ENCODE measurements at places on chromosomes 2 and 18.

- no peak for DNase-seq
Measured at GRCh38 chr2:43605851-43606250, 10.0 kb upstream of the THADA start.

- no peak for DNase-seq
Measured at GRCh38 chr18:69840001-69840400, 107.7 kb downstream of the CD226 start.

GRCh38 chr2:237121321-237121720 is 35.6 kb downstream of the COPS8 start:
- DNase-seq = peak; percentile 36

DNA sequence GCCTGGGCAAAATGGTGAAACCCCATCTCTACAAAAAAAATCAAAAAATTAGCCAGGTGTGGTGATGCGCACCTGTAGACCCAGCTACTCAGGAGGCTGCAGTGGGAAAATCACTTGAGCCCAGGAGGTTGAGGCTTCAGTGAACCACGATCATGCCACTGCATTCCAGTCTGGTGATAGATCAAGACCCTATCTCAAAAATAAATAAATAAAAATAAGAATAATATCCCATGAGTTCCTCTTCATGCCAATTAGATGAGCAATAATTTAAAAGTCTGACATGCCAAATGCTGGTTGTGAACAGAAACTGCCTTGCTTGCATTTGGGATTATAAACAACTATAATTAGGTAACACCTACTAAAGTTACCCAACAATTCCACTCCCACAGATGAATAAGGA is 22.1 kb upstream of the ANKRD44 start:
- DNase-seq = no peak

GRCh38 chr2:112518807-112519206 is 23.5 kb upstream of the POLR1B start:
- no peak for DNase-seq

- DNase-seq = peak; percentile 33
Measured at GRCh38 chr2:120867290-120868241, 131.9 kb downstream of the GLI2 start.

DNA sequence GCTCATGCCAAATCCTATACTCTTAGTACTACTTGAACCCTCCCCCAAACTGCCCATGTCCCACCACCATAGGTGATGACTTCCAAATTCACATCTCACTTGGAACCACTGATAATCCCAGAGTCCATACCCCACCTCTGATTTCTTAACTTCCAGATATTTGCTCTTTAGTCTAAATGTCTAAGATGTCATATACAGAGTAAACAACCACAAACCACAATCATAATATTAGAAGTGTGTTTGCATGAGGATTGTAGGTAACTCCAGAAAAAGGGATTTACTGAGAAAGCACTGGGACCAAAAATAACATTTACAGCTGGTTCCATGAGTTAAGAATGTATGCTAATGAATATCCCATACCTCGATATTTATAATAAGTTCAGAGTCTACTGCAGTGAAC is 146.2 kb downstream of the ZNF385B start:
- no peak for DNase-seq

DNA sequence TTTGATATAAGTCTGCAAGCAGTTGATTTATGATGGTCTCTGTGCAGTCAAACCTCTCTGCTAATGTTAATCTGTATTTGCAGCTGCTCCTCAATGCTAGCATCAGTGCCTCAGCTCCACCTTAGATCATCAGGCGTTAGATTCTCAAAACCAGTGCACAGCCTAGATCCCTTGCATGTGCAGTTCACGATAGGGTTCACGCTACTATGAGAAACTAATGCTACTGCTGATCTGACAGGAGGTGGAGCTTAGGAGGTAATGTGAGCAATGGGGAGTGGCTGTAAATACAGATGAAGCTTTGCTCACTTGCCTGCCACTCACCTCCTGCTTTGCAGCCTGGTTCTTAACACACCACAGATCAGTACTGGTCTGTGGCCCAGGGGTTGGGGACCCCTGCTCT is 18.4 kb downstream of the RBKS start:
- no peak for DNase-seq

- DNase-seq = no peak
Measured at GRCh38 chr2:70300771-70301343, 1.0 kb downstream of the FAM136A start.

DNA sequence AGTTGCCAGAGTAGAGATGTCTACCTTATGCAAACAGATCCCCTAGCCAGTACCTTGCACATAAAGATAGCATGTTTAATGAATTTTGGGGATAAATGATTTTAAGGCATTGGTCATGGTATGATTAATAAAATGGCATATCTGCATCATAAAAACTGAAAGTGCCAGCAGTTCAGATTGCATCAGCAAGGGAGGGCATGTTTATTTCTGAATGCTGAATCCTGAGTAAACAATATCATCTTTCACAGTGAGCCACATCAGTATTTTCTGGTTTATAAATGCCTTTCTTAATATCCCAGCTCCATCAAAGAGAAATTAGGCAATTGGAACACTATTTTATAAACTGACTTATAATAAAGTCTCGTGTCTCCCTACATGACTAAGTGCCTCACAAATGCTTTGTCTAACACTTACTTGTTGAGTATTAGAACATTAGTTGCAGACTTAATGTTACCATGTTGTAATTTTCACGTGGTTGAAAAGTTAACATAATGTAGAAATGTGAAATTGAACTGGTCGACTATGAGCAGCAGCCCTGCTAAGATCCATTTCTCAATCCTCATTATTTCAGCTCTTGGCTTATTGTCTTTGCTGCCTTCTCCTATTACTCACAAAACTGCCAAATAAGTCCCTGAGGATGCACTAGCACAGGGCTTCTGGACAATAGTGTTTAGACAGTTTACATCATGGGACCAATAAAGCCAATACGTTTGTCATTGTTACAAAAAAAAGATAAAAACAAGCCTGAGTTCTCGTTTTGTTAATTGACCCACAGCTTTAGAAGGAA is 48.0 kb downstream of the LANCL1 start:
- DNase-seq = no peak

- DNase-seq = no peak
Measured at GRCh38 chr2:74740395-74740740, 86.3 kb downstream of the SEMA4F start.

GRCh38 chr18:13124411-13124810 is 94.1 kb upstream of the LDLRAD4 start:
- no peak for DNase-seq

GRCh38 chr18:48409591-48410094 is 460 bp upstream of the ZBTB7C start:
- peak; percentile 32 for DNase-seq

- DNase-seq = no peak
Measured at GRCh38 chr2:120638450-120638849, 97.2 kb upstream of the GLI2 start.

- peak; percentile 70 for DNase-seq
Measured at GRCh38 chr2:28442328-28442727, 49.7 kb downstream of the FOSL2 start.

DNA sequence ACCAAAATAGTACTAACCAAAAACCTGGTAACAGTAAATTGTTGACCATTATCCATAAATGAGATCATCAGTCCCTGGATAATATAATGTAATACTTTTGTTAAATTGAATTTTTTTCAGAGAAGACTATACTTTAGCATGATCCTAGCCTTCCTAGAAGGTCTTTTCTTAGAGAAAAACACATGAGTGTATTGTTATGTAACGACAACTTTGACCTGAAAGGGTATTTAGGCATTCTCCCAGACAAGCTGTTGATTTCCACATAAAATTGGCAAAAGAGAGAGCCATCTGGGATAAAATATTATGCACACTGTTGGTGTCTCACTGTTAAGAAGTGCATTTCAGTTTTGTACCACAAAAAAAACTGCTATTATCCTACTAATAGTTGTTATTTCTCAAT is 120.0 kb upstream of the MAPRE2 start:
- no peak for DNase-seq

- no peak for DNase-seq
Measured at GRCh38 chr2:26465266-26465925, 12.5 kb downstream of the OTOF start.

DNA sequence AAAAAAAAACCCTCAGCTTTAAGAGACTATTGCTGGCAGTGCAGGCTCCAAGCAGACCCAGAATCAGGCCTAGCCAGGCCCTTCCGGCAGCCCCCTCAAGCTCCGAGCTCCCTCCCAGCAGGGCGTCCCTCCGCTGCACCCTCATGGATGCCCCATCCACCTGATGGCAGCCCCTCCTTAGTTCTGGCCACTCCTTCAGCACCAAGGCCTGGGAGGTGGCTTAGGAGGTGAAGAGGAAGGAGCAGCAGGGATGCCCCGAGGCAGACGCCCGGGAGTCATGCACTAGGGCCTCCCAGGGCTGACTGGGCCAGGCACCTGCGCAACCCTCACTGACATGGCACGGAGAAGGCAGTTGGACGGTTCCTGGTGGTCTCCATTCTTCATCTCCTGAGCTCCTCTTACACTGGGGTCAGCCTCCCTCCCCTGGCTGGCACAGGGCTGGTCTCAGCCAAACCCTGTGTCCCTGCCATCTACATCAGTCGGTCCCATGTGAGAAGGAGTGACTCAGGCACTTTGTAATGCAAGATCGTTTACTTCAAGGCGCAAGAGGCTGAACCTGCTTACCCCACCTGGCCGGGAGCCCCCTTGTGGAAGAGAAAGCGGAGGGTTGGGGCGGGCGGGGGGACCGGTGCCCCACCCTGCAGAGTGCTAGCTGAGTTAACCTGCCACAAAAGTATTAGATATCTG is 53.5 kb upstream of the ID2 start:
- no peak for DNase-seq

- DNase-seq = no peak
Measured at GRCh38 chr2:7117076-7117475, 199.9 kb downstream of the RNF144A start.

- peak; percentile 71 for DNase-seq
Measured at GRCh38 chr2:88739985-88740600, 48.6 kb downstream of the RPIA start.

GRCh38 chr2:3958969-3959368 is 255.6 kb downstream of the DCDC2C start:
- DNase-seq = no peak

- no peak for DNase-seq
Measured at GRCh38 chr2:218375212-218375611, 6.9 kb upstream of the SLC11A1 start.

All from suppressor macrophage treated with lipopolysaccharide for 1 hour (primary cell).